ENCODE measurements at places on chromosomes 2 and 18.

DNA sequence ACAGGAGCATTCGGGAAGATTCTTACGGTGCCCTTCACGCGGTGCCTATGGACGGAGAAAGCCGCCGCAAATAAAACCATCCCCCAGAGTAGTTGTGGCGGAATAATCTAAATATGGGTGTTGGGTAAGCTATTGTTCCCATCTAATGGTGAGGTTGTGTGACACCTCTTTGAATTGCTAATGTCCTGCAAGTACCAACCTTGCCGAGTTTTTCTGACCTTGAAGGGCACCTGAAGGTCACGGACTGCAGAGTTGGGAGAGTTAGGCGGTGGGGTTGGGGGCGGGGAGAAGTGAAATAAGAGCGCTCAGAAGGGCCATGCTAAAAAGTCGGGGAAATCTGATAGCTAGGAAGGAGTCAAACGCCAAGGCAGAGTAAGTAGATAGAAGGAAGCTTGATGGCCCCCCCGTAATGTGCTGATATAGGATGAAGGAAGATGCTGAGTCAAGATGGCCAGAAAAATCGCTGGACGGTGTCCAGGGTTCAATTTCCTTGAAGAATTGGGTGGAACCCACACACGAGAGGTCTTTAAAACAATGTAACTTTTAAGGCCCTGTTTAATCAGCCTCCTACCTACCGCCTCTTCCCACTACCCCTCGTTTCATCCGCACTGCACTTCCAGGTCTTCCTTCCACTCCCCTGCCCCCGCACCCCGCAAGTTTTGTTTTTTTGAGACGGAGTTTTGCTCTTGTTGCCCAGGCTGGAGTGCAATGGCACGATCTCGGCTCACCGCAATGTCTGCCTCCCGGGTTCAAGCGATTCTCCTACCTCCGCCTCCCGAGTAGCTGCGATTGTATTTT is 600 bp downstream of the KATNAL2 start:
- DNase-seq = peak; percentile 81

DNA sequence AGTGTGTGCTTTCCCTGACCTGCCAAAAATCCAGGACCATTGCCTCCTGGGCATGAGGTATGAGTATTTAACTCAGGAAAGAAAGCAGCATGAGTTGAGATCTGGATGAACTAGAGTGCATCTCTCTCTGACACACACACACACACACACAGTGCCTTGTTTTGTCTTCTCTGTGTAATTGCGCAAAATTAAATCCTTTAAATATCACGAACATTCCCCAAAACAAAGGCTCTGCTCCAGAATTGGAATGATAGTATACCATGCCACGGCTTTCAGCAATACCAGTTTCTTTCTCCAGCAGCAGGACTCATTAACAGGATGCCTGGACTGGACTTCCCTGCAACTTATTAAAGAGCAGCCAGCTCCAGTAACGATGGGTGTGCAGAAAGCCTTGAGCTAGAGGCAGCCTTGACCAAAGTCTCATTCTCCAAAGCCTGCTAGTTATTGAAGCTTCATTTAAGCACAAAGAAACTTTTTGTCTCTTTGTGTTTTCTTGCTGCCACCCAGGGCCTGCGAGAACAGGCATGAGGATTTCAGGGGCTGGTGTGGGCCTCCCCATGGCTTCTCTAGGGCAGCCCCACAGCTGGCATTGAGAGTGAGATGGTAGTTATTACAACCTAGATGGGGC is 101.7 kb downstream of the NRP2 start:
- DNase-seq = no peak

DNA sequence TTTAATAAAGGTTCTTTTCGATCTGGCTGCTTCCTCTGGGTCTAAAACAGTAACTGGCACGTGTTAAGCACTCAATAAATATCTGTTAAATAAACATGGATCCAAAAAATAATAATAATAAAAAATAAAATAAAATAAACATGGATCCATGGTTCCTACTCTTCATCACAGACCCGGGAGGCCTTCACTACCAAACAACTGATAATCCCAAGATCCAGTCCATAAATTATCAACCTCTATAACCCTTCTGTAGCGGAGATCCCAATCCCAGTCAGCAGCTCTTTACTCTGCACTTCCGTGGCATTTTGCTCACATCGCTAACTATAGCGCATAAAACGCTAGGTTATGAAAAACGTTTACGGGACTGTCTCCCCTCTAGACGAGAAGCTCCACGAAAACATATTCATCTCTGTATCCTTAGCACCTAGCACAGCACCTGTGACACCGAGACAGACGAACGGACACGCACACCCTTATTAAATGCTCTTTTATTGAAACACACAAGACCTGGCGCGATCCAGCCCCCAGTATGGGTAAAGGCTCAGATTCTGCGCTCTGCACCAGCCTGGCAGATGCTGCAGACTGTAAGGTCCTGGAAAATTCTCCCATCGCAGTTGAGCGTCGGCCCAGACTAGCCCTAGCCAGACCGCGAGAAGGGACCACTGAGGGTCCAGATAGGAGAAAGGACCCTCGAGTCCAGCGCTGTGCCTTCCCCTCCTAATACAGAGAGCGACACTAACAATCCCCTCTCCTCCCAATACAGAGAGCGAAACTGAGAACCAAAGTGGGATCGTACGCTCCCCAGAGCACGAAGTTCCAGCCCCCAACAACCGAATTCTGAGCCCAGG is 770 bp downstream of the NBAS start:
- peak; percentile 70 for DNase-seq

DNA sequence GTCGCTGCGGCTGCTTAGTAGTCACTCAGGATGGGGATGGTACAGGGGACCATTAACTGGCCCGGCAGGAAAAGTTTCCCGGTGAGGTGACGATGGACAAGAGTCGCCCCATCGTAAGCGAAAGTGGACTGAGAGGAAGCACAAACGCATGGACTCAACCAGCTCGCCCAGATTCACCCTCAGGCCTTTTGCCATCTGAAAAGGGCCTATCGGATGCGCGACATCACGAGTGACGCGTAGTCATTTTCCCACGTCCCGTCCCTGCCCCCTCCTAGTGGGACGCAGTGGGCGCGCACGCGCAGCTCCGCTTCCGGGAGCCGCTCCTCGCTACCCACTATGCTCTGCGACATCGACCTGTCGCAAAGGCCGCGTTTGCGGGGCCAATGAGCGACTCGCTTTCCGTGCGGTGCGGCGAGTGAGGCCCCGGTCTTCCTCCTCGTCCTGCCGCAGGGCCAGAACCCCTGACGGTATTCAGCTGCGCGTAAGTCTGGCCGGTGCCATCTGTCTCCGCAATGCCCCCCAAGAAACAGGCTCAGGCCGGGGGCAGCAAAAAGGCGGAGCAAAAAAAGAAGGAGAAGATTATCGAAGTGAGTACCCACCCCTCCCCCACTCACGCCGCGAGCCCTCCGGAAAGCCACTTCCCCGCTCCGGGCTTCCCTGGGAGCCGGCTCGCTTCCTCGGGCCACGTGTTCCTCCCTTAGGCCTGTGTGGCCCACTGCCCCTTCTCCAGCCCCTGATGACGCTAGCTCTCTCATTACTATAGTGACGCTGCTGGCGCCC is at the start of gene ZC3H15:
ZC3H15 (plus strand) TSS at position 390 of the 780 bp plus-strand sequence; CDS start at position 513, 123 bp downstream.
- DNase-seq = peak; percentile 97

- DNase-seq = no peak
Observed at GRCh38 chr2:127805491-127805890, 5.5 kb downstream of the WDR33 start.

DNA sequence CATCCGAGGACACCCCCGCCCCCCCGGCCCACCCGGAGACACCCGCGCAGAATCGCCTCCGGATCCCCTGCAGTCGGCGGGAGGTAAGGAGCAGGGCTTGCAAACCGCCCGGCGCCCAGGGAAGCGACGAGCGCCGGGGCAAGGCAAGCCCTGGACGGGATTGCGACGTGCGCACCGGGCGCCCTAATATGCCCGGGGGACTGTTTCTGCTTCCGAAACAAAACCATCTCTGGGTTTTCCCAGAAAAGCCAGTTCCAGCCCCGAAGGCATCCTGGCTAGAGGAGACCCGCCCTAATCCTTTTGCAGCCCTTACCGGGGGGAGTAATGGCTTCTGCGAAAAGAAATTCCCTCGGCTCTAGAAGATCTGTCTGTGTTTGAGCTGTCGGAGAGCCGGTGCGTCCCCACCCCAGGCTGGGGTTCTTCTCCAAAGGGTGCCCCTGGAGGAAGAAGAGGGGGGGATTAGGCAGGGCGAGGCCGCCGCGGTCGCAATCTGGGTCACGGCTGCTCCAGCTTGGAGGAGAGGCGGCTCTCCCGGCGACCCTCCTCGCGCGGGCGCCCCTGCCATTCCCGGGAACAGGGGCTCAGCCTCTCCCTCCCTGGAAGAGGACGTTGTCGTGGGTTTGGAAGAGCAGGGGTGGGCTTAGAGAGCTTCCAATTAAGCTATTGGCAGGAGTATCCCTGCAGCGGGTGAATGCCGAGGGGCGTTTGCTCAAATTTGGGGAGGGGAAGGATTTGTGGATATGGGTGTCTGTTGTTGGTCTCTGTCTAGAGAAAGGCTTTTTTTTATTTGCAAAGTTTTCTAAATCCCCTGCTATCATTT is 521 bp downstream of the MYCN start:
- no peak for DNase-seq

DNA sequence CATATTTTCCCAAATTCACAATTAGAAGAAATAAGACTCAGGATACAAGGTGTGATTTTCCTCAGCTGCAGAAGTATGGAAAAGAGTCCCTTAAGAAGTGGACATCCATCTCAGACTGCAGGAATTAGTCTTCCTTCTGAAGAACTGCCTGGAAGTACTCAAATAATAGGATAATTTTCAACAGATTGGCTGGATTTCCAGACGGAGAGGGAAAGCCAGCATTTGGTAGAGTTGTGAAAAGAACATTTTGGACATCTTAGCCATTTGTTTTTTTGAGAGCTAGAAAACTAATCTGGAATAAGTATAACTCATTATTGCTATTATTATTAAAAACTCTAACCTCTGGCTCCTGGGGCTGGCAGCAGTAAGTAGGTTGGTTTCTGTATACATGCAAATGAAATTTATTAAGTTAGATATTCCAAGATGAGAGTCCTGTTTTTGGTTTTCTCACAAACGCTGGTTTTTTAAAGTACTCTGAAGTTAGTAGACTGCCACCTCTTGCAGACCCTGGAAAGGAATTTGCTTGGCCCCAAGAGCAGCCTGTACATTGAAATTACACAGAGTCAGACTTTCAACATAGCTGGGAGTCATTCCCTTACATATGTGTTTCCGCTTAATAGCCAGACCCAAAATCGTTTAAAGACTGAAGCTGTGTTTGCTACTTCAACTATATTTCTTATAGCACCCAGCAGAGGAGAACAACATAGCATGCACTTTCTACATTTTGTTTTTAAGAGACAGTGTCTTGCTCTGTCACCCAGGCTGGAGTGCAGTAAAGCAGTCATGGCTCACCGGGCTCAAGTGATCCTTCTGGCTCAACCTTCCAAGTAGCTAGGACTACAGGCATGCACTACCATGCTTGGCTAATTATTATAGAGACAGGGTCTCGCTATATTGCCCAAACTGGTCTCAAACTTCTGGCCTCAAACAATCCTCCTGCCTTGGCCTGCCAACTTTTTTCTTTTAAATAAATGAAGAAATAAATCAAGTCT is 142.4 kb downstream of the THADA start:
- DNase-seq = no peak

GRCh38 chr2:97913846-97914245 is 81.9 kb downstream of the TMEM131 start:
- DNase-seq = no peak

GRCh38 chr2:237895544-237896506 is 36.4 kb downstream of the RAMP1 start:
- peak; percentile 43 for DNase-seq

GRCh38 chr2:216947055-216947454 is 87.2 kb upstream of the TNP1 start:
- no peak for DNase-seq

GRCh38 chr2:217756375-217757107 is 246.3 kb downstream of the TNS1 start:
- peak; percentile 96 for DNase-seq

- no peak for DNase-seq
Observed at GRCh38 chr2:44167311-44167907, 1.3 kb upstream of the PPM1B start.

DNA sequence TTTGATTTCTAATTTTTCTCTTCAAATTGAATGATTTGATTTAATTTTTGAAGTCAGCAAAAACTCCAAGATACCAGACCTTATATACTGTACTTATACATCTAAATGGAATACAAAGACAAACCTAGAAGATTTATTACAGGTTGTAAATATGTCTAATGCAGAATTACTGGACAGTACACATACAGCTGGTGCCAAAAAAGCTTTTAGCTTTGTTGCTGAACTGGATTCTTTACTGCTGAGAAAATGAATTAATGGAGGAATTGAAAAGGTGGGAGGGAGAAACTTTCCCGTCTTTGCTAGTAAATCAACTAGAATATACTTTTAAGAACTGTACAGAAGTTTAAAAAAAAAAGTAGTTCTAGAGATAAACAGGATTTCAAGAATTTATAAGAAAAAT is 17.5 kb downstream of the C1D start:
- no peak for DNase-seq

- DNase-seq = no peak
Observed at GRCh38 chr2:54767921-54768320, 44.5 kb downstream of the EML6 start.

- DNase-seq = peak; percentile 81
Observed at GRCh38 chr2:103789381-103790095, 1027.7 kb downstream of the TMEM182 start.

DNA sequence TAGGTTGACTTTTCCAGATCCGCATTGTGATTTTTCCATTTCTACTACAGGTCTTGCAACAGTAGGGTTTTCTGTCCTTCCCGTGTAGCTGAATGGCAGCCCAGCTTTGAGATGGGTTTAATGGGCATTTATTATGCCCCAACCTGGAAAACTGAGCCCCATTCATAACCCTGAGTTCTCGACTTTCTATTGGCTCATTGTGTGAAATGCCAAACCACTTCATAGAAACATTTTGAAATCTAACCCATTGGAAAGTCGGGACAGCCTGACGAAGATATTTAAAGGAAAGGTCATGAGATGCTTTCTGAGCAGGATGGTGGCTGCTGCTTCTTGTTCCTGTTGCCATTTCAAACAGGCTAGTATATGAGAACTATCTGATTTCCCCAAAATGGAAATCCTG is 203.5 kb downstream of the ZFP36L2 start:
- no peak for DNase-seq

- no peak for DNase-seq
Observed at GRCh38 chr18:45526114-45526841, 89.0 kb upstream of the SLC14A2 start.

DNA sequence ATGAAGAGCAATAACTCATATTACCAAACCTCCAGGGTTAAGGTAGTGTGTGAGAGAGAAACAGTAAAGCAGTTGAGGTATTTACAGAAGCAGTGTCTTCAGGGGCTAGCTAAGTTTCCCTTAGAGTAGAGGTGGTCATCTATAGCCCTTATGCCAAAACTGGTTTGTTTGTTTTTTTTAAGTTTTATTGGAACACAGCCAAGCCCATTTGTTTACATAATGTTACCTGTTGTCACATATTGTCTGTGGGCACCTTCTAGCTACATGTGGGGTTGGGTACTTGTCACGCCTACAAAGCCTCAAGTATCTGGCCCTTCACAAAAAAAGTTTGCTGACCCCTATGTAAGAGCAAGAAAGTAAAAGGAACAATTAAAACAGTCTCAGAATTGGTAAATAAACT is 39.4 kb downstream of the ACTR2 start:
- no peak for DNase-seq

GRCh38 chr2:62219407-62220159 is 23.7 kb downstream of the B3GNT2 start:
- no peak for DNase-seq

All from endodermal cell (in vitro differentiated cells).